ENCODE measurements at places on chromosomes 3 and 15.

- no peak for DNase-seq
These were observed 411.4 kb upstream of the TPRG1 start for GRCh38 chr3:188760408-188760807.

DNA sequence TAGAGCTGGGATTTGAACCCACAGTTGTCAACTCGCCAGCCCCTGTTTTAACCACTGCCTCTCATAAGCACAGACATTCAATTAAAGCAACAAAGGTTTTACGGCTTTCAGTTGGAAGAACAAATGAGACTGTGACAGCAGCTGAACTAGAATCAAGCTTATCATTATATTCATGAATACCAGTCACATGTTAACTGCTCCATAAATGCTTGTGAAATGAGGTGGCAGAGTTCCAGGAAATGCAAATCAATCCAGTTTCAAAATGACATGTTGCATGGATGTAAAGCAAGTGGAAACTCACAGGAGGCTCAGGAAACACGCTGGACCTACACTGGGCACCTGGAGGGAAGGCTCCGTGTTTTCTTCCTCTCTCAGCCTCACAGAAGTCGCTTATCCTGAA, 3.9 kb downstream of the GP5 start:
- no peak for DNase-seq

- DNase-seq, result no peak
These were observed 23.6 kb downstream of the HEG1 start for GRCh38 chr3:125032100-125032643.

DNA sequence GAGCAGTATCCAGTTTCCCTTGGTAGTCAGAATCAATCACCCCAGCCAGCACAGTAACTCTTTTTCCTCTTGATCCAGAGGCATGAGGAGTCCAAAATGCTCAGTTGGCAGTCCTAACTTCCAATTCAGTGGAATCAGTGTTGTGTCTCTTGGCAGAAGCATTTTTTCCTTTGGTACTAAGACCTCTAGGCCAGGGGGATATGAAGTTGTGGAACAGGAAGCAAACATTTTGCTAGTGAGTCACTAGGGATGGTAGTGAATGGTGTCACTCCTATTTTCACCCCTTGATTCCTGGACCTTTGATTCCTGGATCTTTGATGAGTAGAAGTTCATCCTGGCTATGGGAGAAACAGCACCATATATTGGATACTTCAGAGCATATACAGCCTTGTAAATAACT, 70.5 kb upstream of the ALDH1A3 start:
- no peak for DNase-seq

GRCh38 chr15:28987337-28987736, 101.6 kb downstream of the APBA2 start:
- peak; percentile 51 for DNase-seq

DNA sequence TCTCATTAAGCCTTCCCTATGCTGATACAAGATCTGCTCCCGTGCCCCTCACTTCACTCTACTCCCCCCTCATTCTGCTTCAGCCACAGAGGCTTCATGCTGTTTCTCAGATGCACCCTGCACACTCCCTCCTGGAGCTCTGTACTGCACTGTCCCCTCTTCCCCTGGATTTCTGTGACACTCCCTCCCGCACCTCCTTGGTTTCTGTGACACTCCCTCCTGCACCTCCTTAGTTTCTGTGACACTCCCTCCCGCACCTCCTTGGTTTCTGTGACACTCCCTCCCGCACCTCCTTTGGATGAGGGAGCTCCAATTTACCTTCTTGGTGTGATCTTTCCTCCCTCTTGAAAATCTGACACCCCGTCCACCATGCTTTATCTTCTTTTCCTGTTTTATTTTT, 28.2 kb downstream of the BDH1 start:
- no peak for DNase-seq
